ENCODE measurements at places on chromosomes 4 and X.

DNA sequence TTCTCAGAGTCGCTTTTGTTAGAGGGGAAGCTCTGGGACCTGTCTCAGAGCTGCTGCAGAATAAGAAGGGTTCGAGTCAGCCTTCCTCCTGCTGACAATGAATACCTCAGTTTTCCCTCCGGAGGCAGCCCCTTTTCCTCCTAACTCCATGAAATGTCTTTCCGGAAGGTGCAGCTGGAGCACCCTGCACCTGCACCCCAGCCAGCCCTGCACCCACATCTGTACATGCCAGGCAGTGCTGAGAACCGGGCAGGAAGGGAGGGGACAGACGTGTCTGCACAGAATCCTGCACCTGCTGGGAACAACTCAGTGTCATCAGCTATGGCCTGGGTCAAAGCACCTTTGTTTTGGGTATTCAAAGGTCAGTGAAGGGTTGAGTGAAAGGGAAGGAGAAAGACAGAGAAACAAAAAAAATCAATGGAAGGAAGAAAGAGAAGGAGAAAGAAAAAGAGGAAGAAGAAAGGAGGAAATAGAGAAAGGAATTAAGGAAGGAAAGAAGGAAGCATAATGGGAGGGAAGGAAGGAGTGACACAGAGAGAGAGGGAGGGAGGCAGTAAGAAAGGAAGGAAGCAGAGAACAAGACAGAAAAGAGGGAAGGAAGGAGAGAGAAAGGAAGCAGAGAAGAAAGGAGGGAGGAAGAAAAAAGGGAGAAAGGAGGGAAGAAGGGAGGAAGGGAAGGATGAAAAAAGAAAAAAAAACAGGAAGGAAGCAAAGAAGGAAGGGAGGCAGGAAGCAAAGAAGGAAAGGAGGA is 273.7 kb downstream of the DHRSX start:
- no peak for DNase-seq

DNA sequence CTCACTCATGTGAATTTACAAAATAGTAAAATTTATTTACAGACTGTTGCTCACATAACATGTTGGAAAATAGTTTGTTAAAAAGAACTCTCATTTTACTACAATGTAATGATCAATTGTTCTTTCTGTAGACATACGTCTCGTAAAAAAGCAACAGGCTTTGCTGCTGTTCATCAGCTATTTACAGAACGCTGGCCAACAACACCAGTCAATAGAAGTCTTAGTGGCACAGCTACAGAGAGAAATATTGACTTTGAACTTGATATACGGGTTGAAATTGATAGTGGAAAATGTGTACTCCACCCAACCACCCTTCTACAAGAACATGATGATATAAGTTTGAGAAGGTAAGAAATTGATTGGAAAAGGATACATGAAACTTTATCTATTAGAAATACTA is 47.6 kb upstream of the ADAD1 start:
- DNase-seq: no peak

- DNase-seq: no peak
Measured at GRCh38 chr4:184680698-184681097, 31.2 kb downstream of the PRIMPOL start.

- DNase-seq: peak; percentile 35
Measured at GRCh38 chr4:26020083-26020668, 106.2 kb downstream of the SMIM20 start.

GRCh38 chrX:2846992-2847391 is 18.3 kb downstream of the GYG2 start:
- no peak for DNase-seq

GRCh38 chr4:140266958-140267568 is 106.4 kb upstream of the SCOC start:
- DNase-seq: peak; percentile 25

DNA sequence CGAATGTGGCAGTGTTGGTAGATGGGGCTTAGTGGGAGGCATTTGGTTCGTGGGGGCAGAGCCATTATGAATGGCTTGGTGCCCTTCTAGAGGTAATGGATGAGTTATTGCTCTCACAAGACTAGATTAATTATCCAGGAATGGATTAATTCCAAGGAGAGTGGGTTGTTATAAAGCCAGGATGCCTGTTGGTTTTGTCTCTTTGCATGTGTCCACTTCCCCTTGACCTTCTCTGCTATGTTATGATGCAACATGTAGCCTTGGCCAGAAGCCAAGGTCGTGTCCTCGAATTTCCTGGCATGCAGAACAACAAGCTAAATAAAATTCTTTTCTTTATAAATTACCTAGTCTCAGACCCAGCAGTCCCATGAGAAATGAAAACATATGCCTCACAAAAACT is 111.2 kb upstream of the PLS3 start:
- DNase-seq: no peak

DNA sequence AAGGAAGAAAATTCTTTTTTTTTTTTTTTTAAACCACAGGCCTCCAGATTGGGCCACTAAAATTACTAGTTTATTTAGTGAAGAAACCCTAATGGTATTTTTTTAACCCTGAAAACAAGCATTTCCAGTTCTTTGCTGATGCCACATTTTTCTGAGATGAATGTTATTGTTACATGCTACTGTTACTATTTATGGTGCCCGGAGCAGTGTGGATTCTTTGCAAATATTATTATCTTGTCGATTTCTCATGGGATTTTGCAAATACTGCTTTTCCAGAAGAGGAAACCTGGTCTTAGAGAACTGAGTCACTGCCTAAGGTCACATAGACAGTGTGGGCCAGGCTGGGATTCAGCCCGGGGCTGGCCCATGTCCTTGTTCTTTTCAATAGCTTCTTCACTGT is 8.7 kb upstream of the ALAS2 start:
- no peak for DNase-seq

GRCh38 chr4:24896977-24897376 is 15.9 kb downstream of the CCDC149 start:
- no peak for DNase-seq

GRCh38 chr4:128513664-128514484 is 226.3 kb upstream of the PGRMC2 start:
- no peak for DNase-seq

DNA sequence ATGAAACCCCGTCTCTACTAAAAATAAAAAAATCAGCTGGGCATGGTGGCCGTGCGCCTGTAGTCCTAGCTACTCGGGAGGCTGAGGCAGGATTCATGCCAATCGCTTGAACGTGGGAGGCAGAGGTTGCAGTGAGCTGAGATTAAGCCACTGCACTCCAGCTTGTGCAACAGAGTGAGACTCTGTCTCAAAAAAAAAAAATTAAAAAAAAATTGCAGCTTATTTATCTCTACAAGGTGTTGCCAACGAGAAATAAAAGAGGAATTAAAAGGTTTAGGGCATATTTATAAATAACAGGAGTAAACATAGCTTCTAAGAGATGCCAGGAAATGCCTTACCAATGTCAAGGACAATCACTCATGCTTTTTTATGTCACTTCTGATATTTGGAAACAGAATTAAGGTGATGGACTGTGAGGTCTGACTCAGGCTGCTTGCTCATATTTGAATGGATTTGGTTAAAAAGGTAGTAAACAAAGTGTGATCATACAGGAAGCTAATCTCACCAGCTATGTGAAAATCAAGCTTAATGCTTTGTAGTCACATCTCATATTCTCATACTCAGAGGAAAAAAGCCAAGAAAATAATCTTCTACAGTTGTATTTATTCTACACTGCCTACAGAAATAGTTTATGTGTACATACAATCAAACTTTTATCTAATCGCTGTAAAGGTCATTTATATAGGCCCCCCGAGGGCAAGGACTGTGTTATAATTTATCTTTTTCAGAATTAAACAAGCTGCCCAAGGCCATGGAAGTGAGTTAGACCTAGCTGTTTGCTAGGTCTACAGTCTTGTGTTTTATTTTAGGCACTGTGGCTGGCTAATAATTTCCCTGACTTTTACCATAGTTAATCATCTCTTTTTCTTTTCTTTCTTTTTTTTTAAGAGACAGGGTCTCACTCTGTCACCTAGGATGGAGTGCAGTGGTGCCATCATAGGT is 61.1 kb upstream of the RBMX start:
- no peak for DNase-seq

- no peak for DNase-seq
Measured at GRCh38 chr4:168994958-168995357, 15.1 kb downstream of the CBR4 start.

GRCh38 chrX:104922206-104922621 is 298.3 kb downstream of the TEX13A start:
- DNase-seq: peak; percentile 64

DNA sequence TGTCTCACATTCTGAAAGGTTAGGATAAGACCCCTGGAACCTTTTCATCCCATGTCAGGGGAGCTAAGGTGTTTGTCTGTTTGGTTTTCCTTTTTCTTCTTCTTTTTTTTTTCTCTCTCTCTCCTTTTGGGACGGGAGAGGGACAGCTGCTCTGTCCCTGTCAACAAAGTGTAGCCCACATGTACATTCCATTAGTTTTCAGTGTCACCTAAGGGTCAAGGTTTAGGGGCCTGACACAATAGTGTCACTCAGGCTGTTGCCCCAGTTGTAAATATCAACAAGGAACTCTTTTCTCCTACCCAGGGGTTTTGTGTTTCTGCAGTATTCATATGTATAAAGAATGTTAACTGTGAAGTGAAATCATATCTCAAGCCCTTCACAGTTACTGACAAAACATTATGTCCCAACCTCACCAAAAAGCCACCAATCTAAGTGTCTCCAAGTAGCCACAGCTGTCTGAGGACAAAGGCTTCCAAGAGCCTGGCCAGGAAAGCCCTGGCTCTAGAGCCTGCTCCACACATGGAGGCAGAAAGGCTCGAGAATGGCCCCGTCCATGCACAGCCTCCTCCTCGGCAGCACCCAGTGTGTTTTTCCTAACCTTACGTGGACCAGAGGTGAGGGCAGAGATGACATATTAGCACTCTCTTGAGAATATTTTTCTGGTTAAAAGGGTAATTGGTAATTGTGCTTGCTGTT is 9.4 kb downstream of the IRF2 start:
- DNase-seq: no peak

DNA sequence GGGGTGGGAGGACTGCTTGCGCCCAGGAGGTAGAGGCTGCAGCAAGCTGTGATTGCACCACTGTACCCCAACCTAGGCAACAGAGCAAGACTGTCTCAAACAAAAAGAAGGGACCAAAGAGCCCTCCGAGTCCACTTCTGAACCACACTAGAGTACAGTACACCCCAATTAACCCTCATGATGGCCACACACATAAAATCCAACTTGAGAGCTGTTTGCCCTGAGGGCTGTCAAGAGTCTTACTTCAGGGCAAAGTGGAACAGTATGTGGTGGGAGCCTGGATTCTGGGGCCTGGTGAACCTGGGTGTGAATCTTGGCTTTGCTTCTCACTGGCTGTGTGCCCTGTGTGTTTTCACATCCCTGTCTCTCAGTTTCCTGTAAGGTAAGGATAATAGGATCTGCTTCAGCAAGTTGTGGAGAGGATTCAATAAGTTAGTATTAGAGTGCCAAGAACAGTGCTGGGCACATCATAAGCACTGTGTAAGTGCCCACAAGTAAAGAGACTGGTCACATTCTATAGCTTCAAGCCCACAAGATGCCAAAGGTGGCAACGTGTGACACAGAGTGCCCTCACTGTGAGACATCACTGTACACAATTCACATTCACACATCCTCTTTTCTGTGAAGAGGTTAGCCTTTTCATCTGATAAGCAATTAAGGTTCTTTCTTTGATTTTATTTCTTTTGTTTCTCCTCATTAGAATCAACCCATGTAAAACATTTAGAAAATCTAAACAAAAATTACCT is 52.1 kb downstream of the LEF1 start:
- DNase-seq: no peak

- DNase-seq: peak; percentile 28
Measured at GRCh38 chr4:157072002-157072401, 3.9 kb upstream of the GLRB start.

DNA sequence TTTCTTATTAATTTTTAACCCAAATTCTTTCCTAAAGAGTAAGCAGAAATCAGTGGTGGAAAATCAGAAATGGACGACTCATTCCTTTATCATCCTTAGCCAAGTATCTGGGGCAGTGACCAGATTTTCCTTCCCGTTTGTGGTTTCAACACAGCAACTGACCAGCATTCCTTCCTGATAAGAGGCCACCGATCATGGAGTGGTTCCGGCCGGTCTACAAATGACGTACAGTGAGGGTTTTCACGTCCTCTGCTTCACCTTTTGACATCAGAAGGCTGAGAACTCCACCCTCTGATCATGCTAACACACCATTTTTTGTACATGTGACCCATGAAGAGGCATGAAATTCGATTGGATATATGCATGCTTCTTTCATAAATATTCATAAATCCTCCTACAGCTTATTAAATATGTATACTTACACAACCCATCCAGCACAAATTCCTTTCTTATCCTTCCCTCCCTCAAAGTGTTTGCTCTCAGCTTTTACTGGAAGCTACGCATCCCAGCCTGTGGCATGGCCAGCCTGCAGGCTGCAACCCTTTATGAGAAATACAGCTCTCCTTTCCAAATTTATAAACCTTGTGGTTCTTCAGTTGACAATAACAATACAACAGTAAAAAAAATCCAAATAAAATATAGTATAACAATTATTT is 173.0 kb upstream of the CASK start:
- peak; percentile 78 for DNase-seq

DNA sequence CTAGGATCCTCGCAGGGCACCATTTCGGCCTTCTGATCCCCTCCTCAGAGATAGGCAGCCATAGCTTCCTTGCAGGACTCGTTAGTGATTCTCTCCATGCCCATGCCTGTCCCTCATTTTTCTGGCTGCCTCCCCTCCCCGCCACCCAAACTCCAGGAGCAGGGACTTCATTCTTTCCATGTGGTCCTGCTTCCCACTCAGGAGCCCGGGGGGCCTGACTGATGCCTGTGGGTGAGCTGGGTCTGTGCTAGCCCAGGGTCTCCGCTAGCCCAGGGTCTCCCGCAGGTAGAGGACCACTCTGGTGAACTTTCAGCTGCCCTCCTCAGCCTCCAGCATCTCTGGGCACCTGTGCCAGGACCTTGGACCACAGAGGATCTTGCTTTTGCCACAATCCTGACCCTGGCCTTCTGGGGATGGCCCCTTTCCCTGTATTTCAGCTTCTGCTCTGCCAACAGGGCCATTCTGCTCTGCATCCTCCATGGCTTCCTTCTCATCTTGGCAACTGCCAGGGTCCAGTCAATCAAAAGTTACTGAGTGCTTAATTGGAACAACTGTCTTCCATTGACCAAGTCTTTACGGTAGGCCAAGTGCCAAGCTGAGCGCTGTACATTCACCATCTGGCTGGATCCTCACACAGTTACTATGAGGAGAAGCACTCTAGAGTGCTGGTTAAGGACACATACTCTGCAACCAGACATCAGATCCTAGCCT is 152.2 kb downstream of the EFNB1 start:
- DNase-seq: no peak
